GM23338 (cell line): ENCODE measurements at places on chromosomes 12 and 14. TPM values are rescaled to one million over a fixed set of nuclear protein-coding genes. Genes with fewer than 3 reads are reported as not detected.

The SIX4 gene
- total RNA-seq = 46.9 and 50.2 TPM in 2 replicates

The ITGB7 gene
- total RNA-seq = 0.39 TPM in 1 of 2 replicates, not detected in the other

The GYS2 gene
- not detected in 2 replicates for total RNA-seq

The RNASE3 gene
- not detected in 2 replicates for total RNA-seq

The TAS2R14 gene
- 4.9 and 5.9 TPM in 2 replicates for total RNA-seq

The SAMD15 gene
- 0.76 TPM in 1 of 2 replicates, not detected in the other for total RNA-seq

The NFATC4 gene
- total RNA-seq = 20.7 and 26.6 TPM in 2 replicates

The C1R gene
- total RNA-seq = 6.1 and 8.8 TPM in 2 replicates

The SLC4A8 gene
- 9.2 and 20.3 TPM in 2 replicates for total RNA-seq

The PMEL gene
- 81.6 and 108 TPM in 2 replicates for total RNA-seq

The MYBPC1 gene
- total RNA-seq = 0.54 TPM in 1 of 2 replicates, not detected in the other

The IL26 gene
- not detected in 2 replicates for total RNA-seq

The CLSTN3 gene
- 27.9 and 46.9 TPM in 2 replicates for total RNA-seq

The SPIC gene
- total RNA-seq = not detected in 2 replicates

The RNASE1 gene
- 0.56 TPM in 1 of 2 replicates, not detected in the other for total RNA-seq

The FOS gene
- total RNA-seq = 39.7 and 47.3 TPM in 2 replicates

The UBC gene
- 665 and 754 TPM in 2 replicates for total RNA-seq

The GNG2 gene
- total RNA-seq = 14.8 and 19.0 TPM in 2 replicates

The ADAM21 gene
- total RNA-seq = not detected in 2 replicates

The SRRM4 gene
- 0.63 and 0.93 TPM in 2 replicates for total RNA-seq

The FGD4 gene
- total RNA-seq = 48.6 and 54.3 TPM in 2 replicates

The BCL11B gene
- total RNA-seq = 5.6 and 6.7 TPM in 2 replicates

The ATP23 gene
- 14.7 and 22.4 TPM in 2 replicates for total RNA-seq

The SGPP1 gene
- total RNA-seq = 11.1 and 14.1 TPM in 2 replicates

The DNAH10 gene
- 0.03 and 0.12 TPM in 2 replicates for total RNA-seq

The TMCC3 gene
- 2.4 and 3.6 TPM in 2 replicates for total RNA-seq

The GPR65 gene
- total RNA-seq = not detected in 2 replicates

The KLHL33 gene
- 0.12 and 0.35 TPM in 2 replicates for total RNA-seq

The RDH12 gene
- 0.28 and 0.54 TPM in 2 replicates for total RNA-seq

The GALNT4 gene
- total RNA-seq = 2.4 and 3.0 TPM in 2 replicates

The HCAR3 gene
- total RNA-seq = not detected in 2 replicates

The SYNDIG1L gene
- total RNA-seq = 1.6 and 2.1 TPM in 2 replicates

The GPR84 gene
- total RNA-seq = not detected in 2 replicates

The TMEM229B gene
- total RNA-seq = 1.6 and 2.4 TPM in 2 replicates

The MORN3 gene
- total RNA-seq = 0.14 and 0.47 TPM in 2 replicates

The MCRS1 gene
- 97.6 and 105 TPM in 2 replicates for total RNA-seq

The OTX2 gene
- total RNA-seq = 21.2 and 23.9 TPM in 2 replicates

The TOMM20L gene
- not detected in 2 replicates for total RNA-seq

The FBLN5 gene
- 2.0 and 4.9 TPM in 2 replicates for total RNA-seq

The HOXC13 gene
- total RNA-seq = 0.10 TPM in 1 of 2 replicates, not detected in the other

The C1S gene
- 5.0 and 9.7 TPM in 2 replicates for total RNA-seq

The KLRB1 gene
- not detected in 2 replicates for total RNA-seq

The DCN gene
- not detected in 2 replicates for total RNA-seq
